T-helper 9 cell (primary cell): ENCODE measurements at places on chromosomes 4 and X.

- DNase-seq: no peak
Measured at GRCh38 chr4:96407738-96408463, 568.0 kb downstream of the PDHA2 start.

GRCh38 chrX:19886883-19887531, 393 bp downstream of the SH3KBP1 start:
- peak; percentile 23 for DNase-seq

- DNase-seq: no peak
Measured at GRCh38 chrX:43615660-43616059, 40.4 kb upstream of the MAOA start.

GRCh38 chrX:48899078-48899410, 1.3 kb downstream of the PQBP1 start:
- DNase-seq: no peak

GRCh38 chrX:4091046-4091760, 377.8 kb upstream of the PRKX start:
- DNase-seq: no peak

- no peak for DNase-seq
Measured at GRCh38 chr4:55568905-55569504, 22.3 kb upstream of the CLOCK start.

DNA sequence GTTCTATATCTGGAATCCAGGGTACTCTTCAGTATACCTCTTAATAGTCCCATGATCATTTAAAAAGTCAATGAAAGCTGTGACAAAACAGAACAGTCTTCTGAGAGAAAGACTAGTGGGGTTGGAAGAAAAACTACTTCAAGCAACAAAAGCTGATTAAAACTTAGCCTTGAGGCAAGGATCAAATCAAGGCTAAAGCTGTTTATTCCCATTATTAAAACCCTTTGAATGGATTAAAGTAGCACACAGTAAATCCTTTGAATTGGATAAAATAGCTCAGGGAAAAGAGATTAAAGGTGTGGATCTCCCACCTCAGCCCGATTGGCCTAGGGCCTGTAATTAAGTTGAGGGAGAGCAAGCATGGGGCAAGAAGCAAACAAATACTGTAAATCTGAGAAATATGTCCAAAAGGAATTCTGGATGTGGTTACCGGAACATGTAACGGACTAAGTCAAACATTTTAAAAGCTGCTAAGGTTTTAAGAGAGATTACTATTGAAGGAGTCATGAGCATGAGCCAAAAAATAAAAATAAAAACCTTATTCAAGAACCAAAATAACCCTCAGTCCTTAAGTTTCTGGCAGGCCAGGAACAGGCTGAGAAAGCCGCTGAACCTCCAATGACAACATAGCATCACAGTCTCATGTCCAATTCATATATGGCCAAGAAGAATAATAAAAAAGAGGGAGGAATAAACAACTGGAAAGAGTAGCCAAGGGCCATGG, 257.3 kb upstream of the NEIL3 start:
- DNase-seq: no peak

DNA sequence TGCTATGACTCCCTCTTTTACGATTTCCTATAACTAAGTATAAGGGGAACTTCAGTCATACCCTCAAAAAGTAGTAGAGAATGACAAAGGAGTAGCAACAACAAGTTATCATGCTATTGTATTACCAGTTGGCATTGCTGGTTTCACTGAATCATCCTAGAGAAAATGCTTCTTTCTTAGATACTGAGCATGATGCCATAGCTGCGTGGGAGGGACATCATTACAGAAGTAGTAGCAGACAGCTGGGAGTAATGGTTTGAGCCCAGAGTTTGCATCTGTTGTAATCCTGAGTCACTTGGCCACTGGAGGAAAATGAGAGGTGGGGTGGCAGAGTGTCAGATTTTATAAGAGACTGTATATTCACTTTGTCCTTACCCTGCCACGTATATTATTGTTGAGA, 38.6 kb downstream of the MTMR1 start:
- DNase-seq: no peak

- no peak for DNase-seq
Measured at GRCh38 chr4:82905205-82905604, 4.7 kb downstream of the THAP9 start.

DNA sequence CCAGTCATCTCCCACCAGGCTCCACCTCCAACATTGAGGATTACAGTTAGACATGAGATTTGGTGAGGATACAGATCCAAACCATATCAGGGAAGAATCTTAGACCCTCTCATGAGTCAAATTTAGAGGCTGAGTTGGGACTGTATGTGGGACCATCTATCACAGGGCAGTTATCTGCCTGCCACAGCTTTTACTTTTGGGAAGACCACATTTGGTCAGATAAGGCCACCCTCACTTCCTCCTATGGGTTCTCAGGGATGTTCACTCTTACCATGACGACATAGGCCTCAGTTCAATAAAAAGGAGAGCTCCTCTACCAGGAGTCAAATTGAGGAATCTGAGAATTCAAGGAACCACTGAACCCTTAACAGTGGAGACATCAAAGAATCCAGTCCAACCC, 2.1 kb downstream of the MAGEB2 start:
- DNase-seq: no peak

DNA sequence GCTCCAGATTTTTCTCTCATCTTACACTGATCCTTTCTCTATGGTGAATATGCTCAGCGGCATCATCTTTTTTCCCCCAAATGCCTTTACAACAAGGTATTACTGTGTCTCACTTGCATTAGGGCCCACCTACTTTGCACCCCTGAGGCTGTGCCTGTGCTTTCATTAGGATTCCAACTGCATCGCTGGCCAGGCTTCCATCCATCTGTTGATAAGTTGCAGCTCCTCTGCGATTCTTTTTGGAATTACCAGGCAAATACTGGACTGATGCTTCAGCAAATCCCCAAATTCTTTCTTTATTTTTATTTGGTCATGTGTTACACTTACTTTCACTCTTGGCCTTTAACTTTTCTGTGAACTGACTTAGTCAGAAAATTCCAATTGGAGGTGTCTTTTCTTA, 77.3 kb downstream of the AFF2 start:
- no peak for DNase-seq
